Activated naive CD8-positive, alpha-beta T cell treated with anti-CD3 and anti-CD28 coated beads, Interleukin-2, amount 10 ng/mL, durations not matched to agents 7 days and 5 days (primary cell): ENCODE measurements at places on chromosomes 16 and 17. TPM values are rescaled to one million over a fixed set of nuclear protein-coding genes. Genes with fewer than 3 reads are reported as not detected.
A peak's percentile ranks its signal among the peaks of the same experiment; 100 is the strongest.

Gene DNAI2
- 1.2 TPM for total RNA-seq

- H3K36me3 ChIP-seq: no peaks in the 10 kb centered on the region
- H3K27ac ChIP-seq: no peak overlapping the region
- no peak overlapping the region for H3K4me3 ChIP-seq
- H3K27me3 ChIP-seq: peaks cover 2% of the 10 kb centered on the region
Observed at GRCh38 chr17:28261219-28261618, 57.8 kb upstream of the TMEM97 start.

- peaks cover 3% of the 10 kb centered on the region for H3K36me3 ChIP-seq
- H3K27me3 ChIP-seq: no peaks in the 10 kb centered on the region
- H3K27ac ChIP-seq: peak overlapping the region; percentile 100
- H3K4me1 ChIP-seq: peaks cover 36% of the 10 kb centered on the region
- peak; percentile 87 for DNase-seq
Observed at GRCh38 chr16:30902029-30902972, 5.9 kb downstream of the CTF1 start.

DNA sequence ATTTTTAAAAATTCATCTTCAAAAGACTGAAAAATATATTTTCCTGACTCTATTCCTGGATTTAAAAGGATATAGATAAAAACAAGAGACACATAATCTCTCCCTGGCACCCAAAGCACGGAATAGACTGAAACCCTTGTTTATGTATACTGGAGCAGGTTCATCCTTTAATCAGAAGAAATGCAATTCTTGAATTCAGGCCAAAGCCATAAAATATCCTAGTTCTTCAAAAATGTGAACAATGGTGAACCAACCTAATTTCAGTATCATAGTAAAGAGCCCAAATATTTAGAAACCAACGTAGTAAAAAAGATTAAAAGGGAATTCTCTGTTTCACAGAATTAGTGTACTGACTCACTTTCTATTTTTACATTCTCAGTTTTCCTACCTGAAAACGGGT, 188.5 kb upstream of the C17orf78 start:
- no peak overlapping the region for H3K27ac ChIP-seq
- H3K27me3 ChIP-seq: no peaks in the 10 kb centered on the region
- H3K4me3 ChIP-seq: no peak overlapping the region
- H3K36me3 ChIP-seq: peaks cover 11% of the 10 kb centered on the region
- H3K4me1 ChIP-seq: no peaks in the 10 kb centered on the region

Gene DLG4
- 22.4 TPM for total RNA-seq

DNA sequence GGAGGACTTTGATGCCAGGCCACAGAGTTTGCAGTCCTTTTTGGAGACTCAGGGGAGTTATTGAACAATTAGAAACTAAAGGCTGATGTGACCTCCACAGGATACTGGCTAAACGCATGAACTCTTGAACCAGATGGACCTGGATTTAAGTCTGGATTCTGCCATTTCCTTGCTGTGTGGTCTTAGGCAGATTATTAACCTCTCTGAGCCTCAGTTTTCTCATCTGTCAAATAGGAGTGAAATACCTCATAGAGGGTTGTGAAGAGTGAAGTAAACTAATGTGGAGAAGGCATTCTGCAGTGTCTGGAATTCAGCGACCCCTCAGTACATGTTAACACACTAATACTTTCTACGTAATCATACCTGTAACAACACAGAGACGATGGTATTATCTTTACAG, 93.5 kb downstream of the PRKCB start:
- H3K27me3 ChIP-seq: no peaks in the 10 kb centered on the region
- no peak overlapping the region for H3K27ac ChIP-seq
- no peak overlapping the region for H3K4me3 ChIP-seq
- H3K4me1 ChIP-seq: peaks cover 13% of the 10 kb centered on the region
- peaks cover 38% of the 10 kb centered on the region for H3K36me3 ChIP-seq

GRCh38 chr16:89473136-89473712, 17.1 kb downstream of the ANKRD11 start:
- H3K27ac ChIP-seq: peak overlapping the region; percentile 8
- peaks cover 55% of the 10 kb centered on the region for H3K4me1 ChIP-seq
- DNase-seq: no peak
- H3K27me3 ChIP-seq: no peaks in the 10 kb centered on the region

GRCh38 chr16:82628711-82629110, 1.9 kb downstream of the CDH13 start:
- DNase-seq: no peak
- no peak overlapping the region for H3K4me3 ChIP-seq
- peaks cover 54% of the 10 kb centered on the region for H3K27me3 ChIP-seq
- H3K4me1 ChIP-seq: no peaks in the 10 kb centered on the region

- H3K4me3 ChIP-seq: no peak within 1 kb of the TSS
- peaks cover 58% of the 10 kb centered on the region for H3K27me3 ChIP-seq
- peaks cover 8% of the 10 kb centered on the region for H3K4me1 ChIP-seq
Observed at GRCh38 chr16:30030841-30031413, at the start of gene TLCD3B. Gene TLCD3B, minus strand, starts transcription at chr16:30031271. Its CDS starts 744 bp downstream, at chr16:30030527.

GRCh38 chr16:87602001-87602775, at the start of gene JPH3:
Gene JPH3, plus strand, starts transcription at chr16:87602508. Its CDS starts 639 bp downstream, at chr16:87603147.
- peaks cover 61% of the 10 kb centered on the region for H3K27me3 ChIP-seq
- H3K4me3 ChIP-seq: peak within 1 kb of the TSS; percentile 40
- no peaks in the 10 kb centered on the region for H3K36me3 ChIP-seq
- H3K27ac ChIP-seq: no peak within 1 kb of the TSS
- peaks cover 6% of the 10 kb centered on the region for H3K4me1 ChIP-seq

DNA sequence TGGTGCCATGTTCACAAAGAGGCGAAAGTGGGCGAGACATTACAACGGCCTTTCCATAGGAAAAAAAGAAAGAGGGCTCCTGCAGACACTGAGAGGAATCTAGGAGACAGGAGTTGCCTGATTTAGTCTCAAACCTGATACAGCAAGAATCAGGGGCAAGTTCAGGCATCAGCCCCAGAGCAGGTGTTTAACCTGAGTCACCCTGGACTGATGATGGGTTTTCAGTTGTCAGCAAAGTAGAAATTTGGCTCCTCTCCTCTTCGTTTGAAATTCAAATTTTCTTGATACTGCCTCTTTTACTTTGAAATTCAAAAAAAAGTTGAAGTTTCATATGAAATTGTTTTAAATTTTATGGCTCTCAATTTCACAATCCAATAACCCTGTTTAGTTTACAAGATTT, 189.5 kb downstream of the ABCC12 start:
- no peak for DNase-seq
- H3K4me1 ChIP-seq: no peaks in the 10 kb centered on the region
- H3K27ac ChIP-seq: no peak overlapping the region
- H3K4me3 ChIP-seq: no peak overlapping the region

DNA sequence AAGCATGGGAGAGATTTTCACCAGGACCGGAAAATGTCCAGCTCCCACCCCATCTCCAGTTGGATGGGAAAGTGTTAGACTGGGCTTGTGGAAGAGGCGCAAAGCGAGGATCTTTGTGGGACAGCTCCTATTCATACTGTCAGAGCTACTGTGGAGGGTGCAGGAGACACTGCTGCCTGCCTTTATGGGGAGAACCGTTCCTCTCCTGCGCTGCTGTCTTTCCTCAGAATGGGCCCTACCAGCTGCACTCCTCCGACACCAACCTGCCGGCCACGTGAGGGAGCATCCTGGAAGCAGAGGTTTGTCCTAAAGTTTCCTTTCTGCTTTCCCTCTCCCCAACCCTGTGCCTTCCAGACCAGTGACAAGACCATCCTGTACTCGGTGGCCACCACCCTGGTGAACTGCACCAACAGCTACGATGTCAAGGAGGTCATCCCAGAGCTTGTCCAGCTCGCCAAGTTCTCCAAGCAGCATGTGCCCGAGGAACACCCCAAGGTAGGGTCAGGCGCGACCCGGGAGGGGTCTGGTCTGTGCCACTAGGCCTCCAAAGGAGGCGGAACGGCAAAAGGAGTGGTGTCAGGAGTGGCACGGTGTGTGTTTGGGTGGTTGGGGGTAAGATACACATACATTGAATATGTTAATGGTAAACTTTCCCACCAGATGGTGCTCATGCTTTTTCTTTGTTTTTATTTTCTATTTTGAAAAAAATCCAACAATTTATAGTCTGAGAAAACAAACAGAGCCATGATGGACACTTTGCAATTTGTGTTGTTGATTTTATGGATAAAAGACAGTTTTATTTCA, 23.0 kb downstream of the SLC35G3 start:
- H3K27me3 ChIP-seq: no peaks in the 10 kb centered on the region
- peaks cover 26% of the 10 kb centered on the region for H3K4me1 ChIP-seq
- H3K4me3 ChIP-seq: peak overlapping the region; percentile 28
- H3K36me3 ChIP-seq: peaks cover 2% of the 10 kb centered on the region
- peak overlapping the region; percentile 67 for H3K27ac ChIP-seq

Gene ABCA3
- total RNA-seq: 8.3 TPM

Gene PPP1R27
- not detected for total RNA-seq

DNA sequence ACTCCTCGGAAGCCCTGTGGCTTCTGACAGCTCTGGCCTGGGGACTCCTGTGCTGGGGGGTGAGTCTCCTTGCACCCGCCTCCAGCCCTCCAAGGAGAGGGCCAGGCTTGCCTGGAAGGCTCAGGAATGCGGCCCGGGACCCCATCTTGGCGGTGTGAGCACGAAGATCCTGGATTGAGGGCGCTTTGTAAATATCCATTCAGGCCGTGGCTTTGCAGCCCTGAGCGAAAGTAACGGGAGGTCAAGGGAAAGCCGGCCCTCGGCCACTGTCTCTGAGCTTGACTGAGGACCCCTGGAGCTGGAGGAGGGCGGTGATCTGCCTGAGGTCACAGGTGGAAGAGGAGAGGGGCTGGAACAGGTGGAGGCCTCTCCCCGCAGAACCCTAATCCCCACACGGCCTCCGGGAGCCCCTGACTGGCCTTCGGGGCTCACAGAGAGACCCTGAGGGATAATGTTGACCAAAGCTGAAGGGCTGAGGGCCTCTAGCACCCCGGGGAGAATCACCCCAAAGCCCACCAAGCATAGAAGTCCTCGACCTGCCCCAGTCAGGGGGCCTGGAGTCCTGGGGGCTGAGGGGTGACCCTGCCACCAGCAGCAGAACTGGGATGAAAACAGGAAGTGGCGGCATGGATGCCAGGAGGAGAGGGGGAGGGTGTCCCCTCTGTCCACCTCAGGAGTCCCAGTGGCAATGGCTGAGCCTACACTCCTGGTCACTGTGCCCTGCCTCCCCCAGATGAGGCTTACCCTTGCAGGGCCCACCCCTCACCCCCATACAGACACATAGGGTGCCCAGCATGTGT, 8.3 kb upstream of the RASD1 start:
- no peak overlapping the region for H3K4me3 ChIP-seq
- H3K36me3 ChIP-seq: no peaks in the 10 kb centered on the region
- no peaks in the 10 kb centered on the region for H3K27me3 ChIP-seq
- H3K4me1 ChIP-seq: no peaks in the 10 kb centered on the region
- no peak for DNase-seq
- no peak overlapping the region for H3K27ac ChIP-seq

DNA sequence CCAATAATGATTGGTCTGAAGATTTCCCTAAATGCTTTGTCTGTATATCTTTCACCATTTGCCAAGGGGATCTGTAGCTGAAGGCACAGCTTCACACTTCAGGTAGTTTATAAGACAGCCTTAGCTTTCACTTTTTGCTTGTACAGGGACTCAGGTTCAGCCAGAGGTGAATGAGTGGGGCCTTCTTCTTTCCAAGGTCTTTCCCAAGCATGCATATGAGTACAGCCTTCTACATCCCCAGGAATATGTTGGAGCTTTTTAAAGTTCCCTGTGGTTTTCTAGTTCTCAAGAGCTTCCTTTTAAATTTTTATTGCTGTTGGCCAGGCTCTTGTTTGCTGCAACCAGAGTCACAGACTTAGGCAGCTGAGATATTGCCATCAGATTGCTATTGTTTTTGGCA, 17.9 kb upstream of the SPDYE4 start:
- no peak overlapping the region for H3K27ac ChIP-seq
- H3K27me3 ChIP-seq: peaks cover 40% of the 10 kb centered on the region
- peaks cover 2% of the 10 kb centered on the region for H3K4me1 ChIP-seq
- H3K4me3 ChIP-seq: no peak overlapping the region
- DNase-seq: no peak

DNA sequence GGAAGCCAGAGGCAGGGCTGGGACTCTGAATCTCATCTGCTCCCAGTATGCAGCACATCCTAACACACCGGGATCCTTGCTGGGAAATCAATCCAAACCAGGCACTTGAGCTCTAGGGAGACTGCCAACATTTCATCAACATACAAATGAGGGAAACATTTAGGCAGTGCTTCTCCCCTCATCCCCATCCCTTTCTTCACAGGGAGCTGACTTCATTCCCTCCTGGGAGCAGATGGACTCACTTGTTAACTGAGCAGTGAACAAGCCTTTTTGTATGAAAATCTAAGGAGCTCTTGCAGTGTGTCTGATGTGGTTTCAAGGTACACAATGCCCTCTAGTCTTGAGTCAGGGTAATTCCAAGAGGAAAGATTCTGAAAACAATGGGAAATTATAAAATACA, 96.3 kb downstream of the TMEM114 start:
- H3K27ac ChIP-seq: no peak overlapping the region
- no peaks in the 10 kb centered on the region for H3K4me1 ChIP-seq
- no peak overlapping the region for H3K4me3 ChIP-seq

GRCh38 chr16:6964679-6965078, 368.0 kb upstream of the RBFOX1 start:
- H3K4me1 ChIP-seq: no peaks in the 10 kb centered on the region
- DNase-seq: no peak
- no peak overlapping the region for H3K27ac ChIP-seq
- H3K36me3 ChIP-seq: no peaks in the 10 kb centered on the region
- H3K4me3 ChIP-seq: no peak overlapping the region

DNA sequence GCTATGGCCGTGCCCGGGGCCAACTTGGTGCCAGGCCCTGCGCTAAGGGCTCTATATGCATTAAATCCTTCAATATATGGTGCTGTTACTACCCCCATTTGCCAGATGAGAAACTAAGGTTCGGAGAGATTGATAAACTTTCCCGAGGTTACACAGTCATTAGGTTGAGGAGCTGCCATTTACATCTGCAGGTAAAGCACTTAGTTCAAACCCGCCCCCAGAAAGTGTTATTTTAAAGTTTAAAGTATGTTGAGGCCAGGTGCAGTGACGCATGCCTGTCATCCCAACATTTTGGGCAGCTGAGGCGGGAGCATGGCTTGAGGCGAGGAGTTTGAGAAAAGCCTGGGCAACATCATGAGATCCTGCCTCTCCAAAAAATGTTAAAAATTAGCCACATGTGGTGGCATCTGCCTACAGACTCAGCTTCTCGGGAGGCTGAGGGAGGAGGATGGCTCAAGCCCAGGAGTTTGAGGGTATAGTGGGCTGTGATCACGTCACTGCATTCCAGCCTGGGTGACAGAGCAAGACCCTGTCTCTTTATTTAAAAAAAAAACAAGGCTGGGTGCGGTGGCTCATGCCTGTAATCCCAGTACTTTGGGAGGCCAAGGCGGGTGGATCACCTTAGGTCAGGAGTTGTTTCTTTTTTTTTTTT, 264.7 kb downstream of the PARN start:
- no peak overlapping the region for H3K27ac ChIP-seq
- no peak overlapping the region for H3K4me3 ChIP-seq
- no peaks in the 10 kb centered on the region for H3K36me3 ChIP-seq
- peaks cover 2% of the 10 kb centered on the region for H3K27me3 ChIP-seq

GRCh38 chr16:1678500-1679098, 520 bp downstream of the JPT2 start:
- H3K4me3 ChIP-seq: peak overlapping the region; percentile 96
- no peak for DNase-seq

Gene CYTH1
- 200 TPM for total RNA-seq

GRCh38 chr17:47997586-47997985, 26.7 kb downstream of the CDK5RAP3 start:
- no peaks in the 10 kb centered on the region for H3K36me3 ChIP-seq
- H3K4me1 ChIP-seq: peaks cover 6% of the 10 kb centered on the region
- DNase-seq: no peak
- H3K27me3 ChIP-seq: peaks cover 8% of the 10 kb centered on the region
- no peak overlapping the region for H3K4me3 ChIP-seq

GRCh38 chr16:27665881-27666280, 115.9 kb downstream of the KATNIP start:
- no peaks in the 10 kb centered on the region for H3K27me3 ChIP-seq
- no peak overlapping the region for H3K4me3 ChIP-seq
- no peak for DNase-seq
- H3K36me3 ChIP-seq: peaks cover 2% of the 10 kb centered on the region
- no peaks in the 10 kb centered on the region for H3K4me1 ChIP-seq
